CD4-positive, alpha-beta T cell (primary cell): ENCODE measurements at places on chromosomes 4 and X. TPM values are rescaled to one million over a fixed set of nuclear protein-coding genes. Genes with fewer than 3 reads are reported as not detected.

GRCh38 chr4:8340781-8341241, 71.3 kb downstream of the HTRA3 start:
- no peaks in the 10 kb centered on the region for H3K36me3 ChIP-seq
- H3K27ac ChIP-seq, result no peak overlapping the region
- no peak for DNase-seq
- no peaks in the 10 kb centered on the region for H3K27me3 ChIP-seq
- no peak overlapping the region for H3K4me3 ChIP-seq
- H3K4me1 ChIP-seq, result no peaks in the 10 kb centered on the region

DNA sequence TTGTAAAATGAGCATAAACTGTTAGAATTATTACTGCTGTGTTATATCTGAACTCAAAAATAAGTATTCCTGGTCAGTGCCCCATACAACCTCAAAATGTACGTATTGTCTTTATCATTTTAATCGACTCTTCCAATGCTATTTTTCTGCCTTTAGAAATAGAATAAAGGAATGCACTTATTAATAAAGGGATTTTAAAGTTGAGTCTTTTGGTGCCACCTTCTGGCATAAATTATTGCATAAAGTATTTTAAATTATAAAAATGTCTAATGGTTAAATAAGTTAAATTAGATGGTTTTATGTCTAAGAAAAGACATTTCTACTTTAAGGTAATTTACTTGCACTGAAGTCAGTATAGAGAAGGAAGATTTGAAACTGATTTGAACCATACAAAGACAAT, 424.0 kb upstream of the NDST4 start:
- no peak overlapping the region for H3K4me3 ChIP-seq
- H3K27ac ChIP-seq, result no peak overlapping the region
- DNase-seq, result no peak

DNA sequence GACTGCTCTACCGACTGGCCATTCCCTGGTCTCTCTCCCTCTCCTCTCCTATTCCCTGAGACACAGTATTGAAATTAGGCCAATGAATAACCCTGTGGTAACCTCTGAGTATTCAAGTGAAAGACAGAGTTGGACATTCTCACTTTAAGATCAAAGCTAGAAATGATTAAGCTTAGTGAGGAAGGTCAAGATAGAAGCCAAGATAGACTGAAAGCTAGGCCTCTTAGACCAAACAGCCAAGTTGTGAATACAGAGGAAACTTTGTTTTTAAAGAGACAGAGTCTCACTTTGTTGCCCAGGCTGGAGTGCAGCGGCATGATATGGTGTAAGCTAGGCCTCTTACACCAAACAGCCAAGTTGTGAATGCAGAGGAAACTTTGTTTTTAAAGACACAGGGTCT, 64.6 kb downstream of the KDM6A start:
- DNase-seq, result no peak
- no peak overlapping the region for H3K27ac ChIP-seq
- no peak overlapping the region for H3K4me3 ChIP-seq
- no peaks in the 10 kb centered on the region for H3K27me3 ChIP-seq
- H3K4me1 ChIP-seq, result peaks cover 14% of the 10 kb centered on the region
- H3K36me3 ChIP-seq, result no peaks in the 10 kb centered on the region

GRCh38 chr4:173246719-173247118, 78.1 kb downstream of the GALNT7 start:
- peaks cover 5% of the 10 kb centered on the region for H3K36me3 ChIP-seq
- no peak for DNase-seq
- no peak overlapping the region for H3K27ac ChIP-seq
- H3K4me3 ChIP-seq, result no peak overlapping the region

- no peak within 1 kb of the TSS for H3K27ac ChIP-seq
- H3K4me3 ChIP-seq, result no peak within 1 kb of the TSS
- no peak for DNase-seq
- no peaks in the 10 kb centered on the region for H3K36me3 ChIP-seq
Observed at GRCh38 chrX:22999696-23000223, at the start of gene DDX53. TSS of gene DDX53 (plus strand) at chrX:22999960. CDS start at chrX:23000058, 98 bp downstream.

PAGE1 gene
- total RNA-seq, result not detected

ANOS1 gene
- not detected for total RNA-seq

MAGEA10 gene
- not detected for total RNA-seq

CLDN22 gene
- total RNA-seq, result not detected

COX7B2 gene
- total RNA-seq, result not detected
